ENCODE measurements at places on chromosomes 12 and 14.

- DNase-seq = no peak
These were observed 222.8 kb downstream of the EGLN3 start for GRCh38 chr14:33728010-33728498.

GRCh38 chr12:53755893-53756292 is 4.1 kb upstream of the CISTR start:
- no peak for DNase-seq

- DNase-seq = no peak
These were observed 43.8 kb upstream of the BMP4 start for GRCh38 chr14:54000341-54000811.

- DNase-seq = no peak
These were observed 115.6 kb downstream of the CCER1 start for GRCh38 chr12:90839346-90839745.

DNA sequence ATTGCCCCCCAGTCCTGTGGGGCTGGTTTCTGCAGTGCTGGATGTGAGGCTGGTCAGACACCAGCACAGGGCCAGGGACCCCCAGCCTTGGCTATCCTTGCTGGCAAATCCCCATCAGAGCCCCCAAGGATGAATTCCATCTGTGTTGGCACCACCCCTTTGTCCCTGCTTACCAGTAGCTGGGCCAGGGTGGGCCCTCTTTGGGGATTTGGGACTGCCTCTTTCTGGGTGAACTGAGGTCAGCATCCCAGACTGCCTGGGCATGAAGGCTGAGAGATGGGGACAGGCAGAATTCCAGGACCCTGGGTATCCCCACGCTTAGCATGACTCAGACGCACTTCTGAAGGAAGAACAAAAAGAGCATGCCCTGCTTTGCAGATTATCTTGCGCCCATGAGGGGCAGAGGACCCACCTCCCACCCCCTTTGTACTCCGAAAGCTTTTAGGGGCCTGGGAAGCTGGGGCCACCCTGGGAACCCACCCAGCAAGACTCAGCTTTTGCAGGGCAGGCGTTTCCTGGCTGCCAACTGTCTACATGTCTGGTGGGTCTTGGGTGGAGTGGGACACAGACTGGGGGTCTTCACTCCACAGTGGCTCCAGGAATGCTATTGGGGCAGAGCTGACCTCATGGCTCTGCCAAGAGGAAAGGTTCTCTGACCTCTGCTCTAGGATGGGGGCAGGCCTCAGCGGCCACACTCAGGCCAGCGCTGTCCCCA is 26.8 kb downstream of the RFLNA start:
- DNase-seq = no peak

DNA sequence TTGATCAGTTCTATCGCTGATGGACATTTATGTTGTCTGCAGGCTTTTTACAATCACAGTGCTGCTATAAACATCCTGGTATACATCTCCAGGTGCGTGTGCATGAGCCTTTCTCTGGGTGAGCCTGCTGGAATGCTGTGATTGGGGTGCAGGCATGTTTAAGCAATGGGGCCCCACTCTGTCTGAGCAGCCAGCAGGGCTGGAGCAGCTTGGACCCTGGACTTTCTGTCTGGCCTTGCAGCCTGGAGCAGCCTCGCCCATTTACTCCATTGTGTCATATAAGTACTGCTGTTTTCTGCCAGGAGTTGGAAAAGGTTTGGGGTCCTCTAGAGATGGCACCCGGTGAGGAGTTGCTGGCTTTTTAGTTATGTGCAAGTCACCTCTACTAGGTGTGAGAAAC is 199.0 kb downstream of the KIF26A start:
- DNase-seq = no peak

GRCh38 chr12:39451977-39452376 is 9.1 kb upstream of the KIF21A start:
- DNase-seq = no peak

GRCh38 chr12:118337194-118337838 is 35.4 kb downstream of the TAOK3 start:
- DNase-seq = peak; percentile 22

DNA sequence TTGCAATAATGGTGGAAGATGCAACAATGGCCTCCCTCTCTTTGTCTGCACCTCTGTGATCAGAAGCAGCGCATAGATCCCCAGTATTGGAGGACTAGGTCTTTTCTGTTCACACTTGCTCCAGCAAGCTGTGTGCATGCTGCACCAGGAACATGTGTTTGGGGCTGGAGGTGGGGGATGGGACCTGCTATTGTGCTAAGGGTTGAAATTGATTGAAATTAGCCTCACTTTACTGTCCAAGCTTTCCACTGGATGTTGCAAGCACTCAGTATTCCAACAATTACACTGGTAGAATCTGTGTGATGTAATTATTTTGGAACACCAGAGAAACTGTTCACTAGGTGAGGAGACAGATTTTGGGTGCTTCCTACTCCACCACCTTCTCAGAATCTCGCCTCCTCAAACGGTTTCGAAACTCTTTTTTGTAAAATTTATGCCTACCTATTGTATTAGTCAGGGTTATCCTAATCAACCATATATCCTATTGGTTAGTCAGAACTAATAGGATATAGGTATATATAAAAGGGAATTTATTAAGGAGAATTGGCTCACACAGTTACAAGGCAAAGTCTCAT is 35.6 kb downstream of the IFT81 start:
- no peak for DNase-seq

GRCh38 chr12:119512772-119513497 is 80.6 kb upstream of the TMEM233 start:
- DNase-seq = peak; percentile 58

DNA sequence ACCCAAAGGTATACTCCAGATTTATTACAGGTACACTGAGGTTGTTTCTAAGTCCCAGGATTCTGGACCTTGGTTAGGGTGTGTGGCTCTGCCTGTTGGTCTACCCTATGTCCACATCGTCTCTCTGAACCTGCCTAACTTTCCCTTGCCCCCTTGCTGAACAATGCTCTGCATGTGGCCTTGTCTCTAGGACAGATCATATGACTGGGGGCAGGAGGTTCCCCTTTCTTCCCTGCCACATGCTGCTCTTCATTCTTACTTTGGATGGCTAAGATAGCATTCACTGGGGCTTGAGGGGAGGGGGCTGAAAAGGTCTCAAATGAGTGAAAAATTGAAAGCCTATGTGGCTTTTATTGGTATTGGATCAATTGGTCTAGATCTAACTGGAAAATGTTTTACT is 49.2 kb downstream of the MBIP start:
- DNase-seq = no peak

- no peak for DNase-seq
These were observed 3.1 kb downstream of the C14orf39 start for GRCh38 chr14:60482743-60483142.

DNA sequence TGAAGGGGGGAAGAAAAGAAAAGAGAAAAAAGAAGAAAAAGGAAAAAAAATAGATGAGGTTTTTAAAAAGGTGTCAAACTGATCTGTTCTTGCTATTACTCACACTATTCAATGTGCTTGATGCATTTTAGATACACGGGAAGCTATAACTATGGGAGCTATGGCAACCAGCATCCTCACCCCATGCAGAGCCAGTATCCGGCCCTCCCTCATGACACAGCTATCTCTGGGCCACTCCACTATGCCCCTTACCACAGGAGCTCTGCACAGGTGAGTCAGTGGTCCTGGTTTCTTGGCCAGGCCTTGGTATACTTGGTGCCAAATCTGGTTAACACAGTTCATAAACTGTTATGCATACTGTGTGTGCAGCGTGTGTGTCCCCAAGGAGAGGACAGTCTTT is 24.0 kb upstream of the RIC8B start:
- DNase-seq = no peak

GRCh38 chr12:121330195-121330594 is 22.0 kb downstream of the ANAPC5 start:
- no peak for DNase-seq

DNA sequence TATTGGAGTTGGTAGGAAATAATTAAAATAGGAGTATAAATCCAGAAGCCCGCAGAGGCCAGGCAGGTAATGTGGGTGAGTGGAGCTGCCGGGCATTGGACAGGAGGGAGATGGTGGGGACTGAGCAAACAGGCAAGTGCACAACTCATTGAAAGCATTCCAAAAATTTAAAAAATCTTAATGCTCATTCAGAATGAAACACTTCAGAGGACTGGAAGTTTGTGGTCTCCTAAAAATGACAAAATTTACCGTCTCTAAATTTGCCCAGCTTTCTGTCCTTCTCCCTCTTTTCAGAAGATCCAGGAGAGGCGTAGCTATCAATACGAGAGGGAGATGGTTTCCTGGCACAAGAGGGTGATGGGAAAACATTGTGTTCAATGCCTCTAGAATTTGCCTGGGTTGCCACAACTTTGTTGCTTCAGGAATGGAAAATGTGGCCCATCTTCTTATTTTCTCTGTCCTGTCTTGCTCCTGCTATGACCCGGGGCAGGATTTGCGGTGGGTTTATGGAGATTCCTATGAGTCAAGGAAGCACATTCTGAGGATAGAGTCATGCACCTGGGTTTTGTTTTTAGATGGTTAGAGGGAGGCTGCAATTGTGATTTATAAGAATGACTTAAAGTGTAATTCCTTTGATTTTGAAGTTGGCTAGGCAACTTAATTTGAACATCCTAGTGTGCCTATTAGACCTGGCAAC is 72.2 kb downstream of the BORCS5 start:
- no peak for DNase-seq

- no peak for DNase-seq
These were observed 193.2 kb upstream of the FRMD6 start for GRCh38 chr14:51458563-51458955.
